ENCODE measurements at places on chromosomes 11 and 22.

- no peak for DNase-seq
Observed at GRCh38 chr11:44595006-44595405, 29.5 kb downstream of the CD82 start.

- DNase-seq = no peak
Observed at GRCh38 chr11:61616434-61616833, 35.6 kb upstream of the SYT7 start.

- no peak for DNase-seq
Observed at GRCh38 chr11:124724979-124725718, 14.6 kb upstream of the NRGN start.

DNA sequence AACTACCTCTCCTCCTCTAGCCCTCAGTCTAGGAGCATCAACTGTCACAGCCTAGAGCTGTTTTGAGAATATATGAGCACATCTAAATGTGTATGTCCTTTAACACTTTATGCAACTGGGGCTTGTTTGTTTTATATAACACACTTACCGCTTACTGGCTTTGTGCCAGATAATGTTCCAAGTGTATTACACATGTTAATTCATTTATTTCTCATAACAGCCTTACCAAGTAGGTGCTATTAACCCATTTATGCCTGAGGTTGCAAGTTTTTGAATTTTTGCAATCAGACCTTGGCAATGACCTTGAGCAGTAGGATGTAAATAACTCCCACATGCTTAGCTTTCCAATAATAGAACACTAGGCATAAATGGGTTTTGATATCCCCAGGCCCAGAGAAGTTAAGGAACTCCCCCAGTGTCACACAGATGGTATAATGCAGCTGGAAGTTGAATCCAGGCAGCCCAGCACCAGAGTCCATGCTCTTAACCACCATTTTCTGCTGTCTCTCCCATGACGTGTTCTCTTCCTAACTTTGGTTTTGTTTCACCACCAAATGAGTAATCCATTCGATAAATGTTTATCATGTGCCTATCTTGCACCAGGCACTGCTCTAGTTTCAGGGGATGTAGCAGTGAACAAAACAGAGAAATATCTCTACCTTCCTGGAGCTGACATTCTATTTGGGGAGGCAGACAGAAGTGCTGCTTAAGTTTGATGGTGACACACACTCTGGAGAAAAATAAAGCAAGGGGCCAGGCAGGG, 23.1 kb downstream of the PRDM11 start:
- no peak for DNase-seq

GRCh38 chr11:129248618-129249017, 56.5 kb upstream of the ARHGAP32 start:
- DNase-seq = no peak

DNA sequence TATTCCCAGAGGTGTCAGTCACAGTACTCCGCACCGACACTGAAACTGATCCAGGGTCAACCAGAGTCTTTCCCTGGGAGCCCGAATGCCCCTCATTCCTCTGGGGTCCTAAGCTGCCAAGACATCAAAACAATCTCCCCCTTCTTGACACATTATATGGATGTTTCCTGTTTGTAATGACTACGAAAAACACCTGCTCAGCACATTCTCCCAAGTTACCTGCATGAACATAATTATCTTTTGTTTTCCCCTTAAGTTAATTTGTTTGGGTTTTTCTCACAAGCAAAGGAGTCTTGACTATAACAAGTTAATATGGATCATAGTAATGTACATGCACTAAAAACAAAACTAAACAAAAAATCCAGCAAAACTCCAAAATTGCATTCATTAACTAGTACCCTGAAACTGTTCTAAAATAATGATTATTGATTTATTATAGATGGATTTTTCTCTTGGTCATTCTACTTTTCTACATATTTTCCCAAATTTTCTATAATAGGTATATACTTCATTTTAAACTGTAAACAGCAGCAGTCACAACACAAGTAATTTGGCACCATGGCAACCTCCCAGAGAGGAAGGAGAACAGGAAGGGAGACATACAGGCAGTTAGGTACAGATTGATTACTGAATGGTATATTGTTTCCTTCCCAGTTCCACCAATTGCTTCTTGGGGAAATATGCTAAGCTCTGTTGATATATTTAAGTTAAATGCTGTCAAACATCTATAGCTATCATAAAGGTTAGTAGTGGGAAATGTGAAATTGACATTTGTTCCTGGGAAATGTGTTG, 631.5 kb downstream of the METTL15 start:
- DNase-seq = no peak
